ENCODE measurements at places on chromosomes 5 and 9. TPM values are rescaled to one million over a fixed set of nuclear protein-coding genes. Genes with fewer than 3 reads are reported as not detected.
A peak's percentile ranks its signal among the peaks of the same experiment; 100 is the strongest.

The NRG2 gene
- 0.10 TPM for total RNA-seq

The BTNL3 gene
- total RNA-seq = not detected

The OR1Q1 gene
- total RNA-seq = not detected

The LECT2 gene
- total RNA-seq = not detected

- DNase-seq = no peak
- no peaks in the 10 kb centered on the region for H3K36me3 ChIP-seq
- no peak overlapping the region for H3K4me3 ChIP-seq
- peaks cover 4% of the 10 kb centered on the region for H3K27me3 ChIP-seq
- no peaks in the 10 kb centered on the region for H3K4me1 ChIP-seq
Measured at GRCh38 chr5:54825005-54825404, 160.4 kb downstream of the ESM1 start.

DNA sequence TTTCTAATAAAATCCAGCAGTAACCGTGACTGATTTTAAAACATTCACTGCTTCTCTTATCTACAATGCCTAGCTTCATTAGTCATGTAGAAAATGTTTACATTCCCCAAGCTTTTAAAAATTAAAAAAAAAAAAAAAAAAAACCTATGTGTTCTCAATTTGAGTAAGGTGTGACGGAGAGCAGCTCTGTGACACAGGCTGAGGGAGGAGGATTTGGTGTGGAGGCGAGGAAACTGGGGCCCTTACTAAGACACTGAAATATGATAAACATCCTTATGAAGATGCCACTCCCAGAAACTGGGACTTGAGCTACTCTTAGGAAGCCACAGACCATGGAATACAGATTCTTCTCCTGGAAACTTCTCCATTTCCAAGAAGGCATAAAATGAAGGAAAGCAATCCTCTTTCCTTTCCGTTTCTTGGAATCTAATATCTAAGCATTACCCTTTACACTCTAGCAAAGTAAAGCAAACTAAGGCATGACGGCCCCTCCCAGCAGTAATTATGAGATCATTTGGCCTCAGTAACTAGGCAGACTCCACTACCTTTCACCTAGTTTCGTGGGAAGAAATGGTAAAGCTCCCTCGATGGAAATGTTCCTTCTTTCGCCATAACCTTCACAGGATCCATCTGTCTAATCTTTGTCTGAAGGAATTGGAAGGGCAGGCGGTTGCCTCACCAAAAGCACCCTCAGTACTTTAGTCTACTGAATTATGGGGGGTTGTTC lies 23.5 kb downstream of the GRAMD2B start:
- no peaks in the 10 kb centered on the region for H3K27me3 ChIP-seq
- H3K4me1 ChIP-seq = peaks cover 82% of the 10 kb centered on the region
- peaks cover 30% of the 10 kb centered on the region for H3K36me3 ChIP-seq
- peak overlapping the region; percentile 82 for H3K27ac ChIP-seq
- DNase-seq = peak; percentile 40
- no peak overlapping the region for H3K4me3 ChIP-seq

- no peak overlapping the region for H3K27ac ChIP-seq
- no peak for DNase-seq
- H3K4me1 ChIP-seq = no peaks in the 10 kb centered on the region
- no peaks in the 10 kb centered on the region for H3K27me3 ChIP-seq
Measured at GRCh38 chr5:106307265-106307664, 1363.5 kb downstream of the EFNA5 start.

DNA sequence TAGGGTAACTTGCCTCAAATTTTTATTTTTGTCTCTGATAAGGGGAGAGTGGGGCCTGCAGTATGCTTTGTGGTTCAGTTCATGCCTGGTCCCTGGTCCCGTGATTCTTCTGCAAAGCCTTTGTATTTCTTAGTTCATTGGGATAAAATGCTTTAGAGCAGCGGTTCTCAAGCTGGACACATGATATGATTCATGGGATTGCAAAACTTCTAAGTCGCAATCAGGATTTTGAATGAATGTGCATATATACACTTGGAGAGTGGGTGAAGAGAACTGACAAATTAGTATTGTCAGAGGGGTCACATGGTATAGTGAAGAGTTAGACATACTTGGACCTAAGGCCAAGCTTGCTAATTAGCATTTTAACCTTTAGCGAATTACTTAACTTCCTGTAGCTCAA lies 265.4 kb upstream of the KLF9 start:
- no peak overlapping the region for H3K4me3 ChIP-seq
- no peaks in the 10 kb centered on the region for H3K4me1 ChIP-seq
- no peak for DNase-seq
- H3K27me3 ChIP-seq = no peaks in the 10 kb centered on the region
- H3K27ac ChIP-seq = no peak overlapping the region
- H3K36me3 ChIP-seq = no peaks in the 10 kb centered on the region

DNA sequence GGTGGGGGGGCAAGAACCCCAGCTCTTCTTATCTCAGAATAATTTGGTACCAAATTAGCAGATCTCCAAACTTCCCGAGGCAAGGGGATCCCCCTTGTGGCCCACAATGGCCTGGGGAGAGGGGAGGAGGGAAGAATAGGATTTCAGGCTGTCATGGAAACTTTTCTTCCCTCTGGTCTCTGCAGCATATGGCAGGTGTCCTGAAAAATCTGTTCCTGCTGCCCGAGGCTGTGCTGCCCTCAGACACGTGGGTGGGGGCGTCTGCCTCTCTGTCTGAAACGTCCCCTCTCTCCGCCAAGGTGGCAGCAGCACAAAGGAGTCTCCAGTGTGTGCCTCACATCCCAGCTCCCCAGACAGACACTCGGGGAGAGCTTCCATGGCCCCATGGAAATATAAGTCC lies 34.0 kb downstream of the CCNJL start:
- H3K36me3 ChIP-seq = no peaks in the 10 kb centered on the region
- DNase-seq = no peak
- peaks cover 3% of the 10 kb centered on the region for H3K4me1 ChIP-seq
- H3K27ac ChIP-seq = no peak overlapping the region
- H3K4me3 ChIP-seq = no peak overlapping the region

DNA sequence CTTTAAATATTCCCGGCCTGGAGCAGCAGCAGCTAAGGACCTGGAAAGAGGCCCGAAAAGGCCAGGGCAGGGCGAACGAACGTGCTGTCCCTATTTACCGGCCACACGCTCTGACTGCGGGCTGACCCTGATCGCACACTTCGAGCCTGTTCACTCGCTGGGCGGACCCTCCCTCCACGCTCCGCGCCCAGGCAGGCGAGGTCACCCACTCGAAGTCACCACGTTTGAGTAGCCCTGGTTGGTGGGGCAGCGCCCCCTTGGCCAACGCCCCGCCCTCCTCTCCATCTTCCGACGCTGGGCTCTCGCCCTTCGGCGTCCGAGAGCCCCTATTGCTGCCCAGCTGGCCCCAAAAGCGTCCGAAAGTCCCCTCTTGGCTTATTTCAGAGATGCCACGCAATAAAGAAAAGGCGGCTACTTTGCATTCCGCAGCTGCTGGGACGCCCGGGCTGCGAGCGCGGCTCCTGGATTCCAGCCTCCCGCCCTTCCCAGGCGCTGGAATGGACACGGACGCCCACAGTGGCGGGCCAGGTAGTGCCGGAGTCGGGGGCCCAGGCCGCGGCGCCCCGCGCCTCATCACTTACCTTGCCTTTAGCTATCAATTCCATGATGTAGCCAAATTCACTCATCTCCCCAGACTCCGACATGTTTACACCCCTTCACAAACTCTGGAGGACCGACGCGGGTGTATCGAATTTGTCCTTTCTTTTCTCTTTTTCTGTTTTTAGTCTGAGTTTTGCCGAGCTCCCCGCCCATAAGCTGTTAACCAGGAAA lies 9.9 kb upstream of the TRIM36 start:
- peaks cover 2% of the 10 kb centered on the region for H3K36me3 ChIP-seq
- H3K27ac ChIP-seq = no peak overlapping the region
- peak overlapping the region; percentile 80 for H3K4me3 ChIP-seq
- no peak for DNase-seq
- H3K4me1 ChIP-seq = peaks cover 6% of the 10 kb centered on the region
- H3K27me3 ChIP-seq = peaks cover 89% of the 10 kb centered on the region

GRCh38 chr9:108636013-108636412 lies 219.8 kb downstream of the ACTL7B start:
- H3K27me3 ChIP-seq = no peaks in the 10 kb centered on the region
- no peak overlapping the region for H3K4me3 ChIP-seq
- H3K36me3 ChIP-seq = no peaks in the 10 kb centered on the region
- no peaks in the 10 kb centered on the region for H3K4me1 ChIP-seq

DNA sequence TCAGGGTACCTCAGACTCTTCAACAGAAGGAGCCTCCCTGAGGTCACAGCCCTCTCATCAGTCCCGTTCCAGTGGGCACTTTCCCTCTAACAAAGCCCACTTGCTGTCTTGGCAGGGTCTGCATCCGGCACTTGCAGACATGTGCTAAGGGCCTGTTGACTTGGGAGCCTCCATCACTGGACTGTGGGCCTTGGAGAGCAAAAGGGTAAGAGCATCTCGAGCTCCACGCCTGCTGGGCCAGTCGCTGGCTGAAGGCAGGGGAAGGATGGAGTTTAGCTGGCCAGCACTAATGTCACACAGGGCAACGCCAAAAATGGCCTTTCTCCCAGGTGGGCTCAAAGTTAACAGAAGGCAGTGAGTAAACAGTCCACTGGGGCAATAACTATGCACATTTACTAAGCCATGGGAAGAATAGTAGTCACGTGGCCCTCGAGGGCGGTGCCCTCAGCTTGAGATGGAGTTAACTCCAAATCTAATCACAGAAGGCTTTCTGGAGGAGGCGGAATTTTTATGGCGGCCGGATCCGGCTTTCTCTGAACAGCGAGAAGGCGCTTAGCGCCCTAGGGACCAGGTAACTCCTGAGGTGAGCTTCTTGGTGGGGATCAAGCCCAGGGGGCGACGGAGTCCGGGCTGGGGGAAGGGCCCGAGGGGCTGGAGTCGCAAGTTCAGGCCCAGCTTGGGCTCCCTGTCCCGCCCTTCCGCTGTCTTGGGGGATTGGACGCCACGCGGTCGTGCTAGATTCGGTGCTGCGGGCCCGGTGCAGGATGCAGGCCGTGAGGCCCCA lies 2.0 kb upstream of the NSD1 start:
- peaks cover 39% of the 10 kb centered on the region for H3K4me1 ChIP-seq
- H3K27me3 ChIP-seq = no peaks in the 10 kb centered on the region
- peaks cover 14% of the 10 kb centered on the region for H3K36me3 ChIP-seq
- no peak for DNase-seq
- H3K27ac ChIP-seq = peak overlapping the region; percentile 76
- peak overlapping the region; percentile 47 for H3K4me3 ChIP-seq

DNA sequence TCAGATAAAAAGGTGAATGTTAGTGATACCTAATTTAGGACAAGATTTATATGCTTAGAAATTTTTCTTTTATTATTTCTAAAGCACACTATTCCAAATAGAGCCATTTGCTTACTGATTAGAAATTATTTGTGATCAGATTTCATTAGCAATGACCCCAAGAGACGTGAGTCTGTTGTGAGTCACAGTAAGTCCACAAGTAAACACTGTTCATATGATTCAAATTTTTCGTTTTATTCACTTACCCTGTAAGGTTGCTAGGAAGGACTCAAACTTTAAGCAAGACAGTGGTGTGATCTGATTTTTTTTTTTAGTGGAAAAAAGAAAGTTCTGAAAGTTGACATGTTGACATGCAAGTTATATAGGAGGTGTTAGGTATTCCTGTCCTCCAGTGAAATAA lies 1.2 kb downstream of the CARD6 start:
- H3K27me3 ChIP-seq = peaks cover 28% of the 10 kb centered on the region
- no peak overlapping the region for H3K4me3 ChIP-seq
- H3K36me3 ChIP-seq = no peaks in the 10 kb centered on the region
- peaks cover 12% of the 10 kb centered on the region for H3K4me1 ChIP-seq
- no peak for DNase-seq

DNA sequence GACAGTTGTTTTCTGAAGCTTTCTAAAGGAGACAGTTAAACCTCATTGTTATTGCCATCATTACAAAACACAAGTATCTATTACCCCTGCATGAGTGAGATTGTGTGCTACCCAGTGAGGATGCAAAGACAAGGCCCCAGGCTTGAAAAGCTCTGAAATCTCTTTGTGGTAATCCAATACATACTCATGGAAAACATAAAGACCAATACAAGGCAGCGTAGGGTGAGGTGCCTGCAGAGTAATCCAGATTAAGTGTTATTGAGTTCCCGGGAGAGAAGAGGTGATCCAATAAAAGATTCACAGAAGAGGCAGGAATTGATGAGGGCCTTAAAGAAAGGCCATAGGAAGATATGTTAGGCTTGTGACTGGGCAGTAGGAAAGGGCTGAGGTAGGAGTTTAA lies 150.1 kb downstream of the MEF2C start:
- peaks cover 8% of the 10 kb centered on the region for H3K27me3 ChIP-seq
- no peaks in the 10 kb centered on the region for H3K36me3 ChIP-seq
- DNase-seq = no peak
- peaks cover 19% of the 10 kb centered on the region for H3K4me1 ChIP-seq
- no peak overlapping the region for H3K4me3 ChIP-seq

DNA sequence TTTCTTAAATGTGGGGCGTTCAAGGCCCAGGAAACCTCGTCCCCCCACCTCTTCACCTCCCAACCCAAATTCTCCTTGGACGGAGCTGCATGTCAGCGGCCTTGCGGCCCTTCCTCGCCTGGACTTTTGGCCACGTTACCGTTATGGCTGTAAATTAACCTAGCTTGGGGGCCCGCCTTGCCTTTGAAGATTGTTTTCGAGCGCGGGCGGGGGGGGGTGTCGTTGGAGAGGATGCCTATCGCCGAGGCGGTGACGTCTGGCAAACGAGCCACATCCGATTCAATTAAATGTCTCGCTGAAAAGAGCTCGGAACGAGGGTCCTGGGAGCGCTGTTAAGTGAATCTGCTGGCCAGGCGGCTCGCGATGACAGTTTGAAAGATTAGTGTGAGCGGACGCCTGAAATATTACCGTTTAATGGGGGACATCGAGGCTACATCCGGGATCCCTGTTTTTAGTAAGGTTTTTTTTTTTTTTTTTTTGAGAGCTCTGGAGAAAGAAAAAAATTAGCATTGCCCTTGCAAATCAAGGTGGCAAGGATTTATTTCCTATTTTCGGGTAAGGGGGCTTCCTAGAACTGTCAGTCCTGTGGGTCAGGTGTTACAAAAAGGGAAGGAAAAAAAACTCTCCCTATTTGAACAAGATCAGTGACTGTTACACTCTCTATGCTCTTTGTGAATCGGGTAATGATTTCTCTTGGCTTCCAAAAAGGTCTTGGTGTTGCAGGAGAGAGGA lies 2.3 kb upstream of the NKX2-5 start:
- no peak overlapping the region for H3K27ac ChIP-seq
- no peaks in the 10 kb centered on the region for H3K36me3 ChIP-seq
- no peak overlapping the region for H3K4me3 ChIP-seq

- H3K27me3 ChIP-seq = no peaks in the 10 kb centered on the region
- no peaks in the 10 kb centered on the region for H3K36me3 ChIP-seq
- no peak overlapping the region for H3K4me3 ChIP-seq
Measured at GRCh38 chr9:17491780-17492179, 87.1 kb upstream of the SH3GL2 start.

GRCh38 chr5:96903300-96903699 lies 27.0 kb downstream of the ERAP2 start:
- DNase-seq = no peak
- no peaks in the 10 kb centered on the region for H3K27me3 ChIP-seq
- peaks cover 8% of the 10 kb centered on the region for H3K4me1 ChIP-seq
- H3K4me3 ChIP-seq = no peak overlapping the region
- peak overlapping the region; percentile 48 for H3K27ac ChIP-seq

- H3K27me3 ChIP-seq = peaks cover 19% of the 10 kb centered on the region
- H3K36me3 ChIP-seq = no peaks in the 10 kb centered on the region
Measured at GRCh38 chr5:5738797-5739489, 316.5 kb downstream of the ICE1 start.

Data from activated naive CD8-positive, alpha-beta T cell treated with anti-CD3 and anti-CD28 coated beads for 36 hours (primary cell).